ENCODE measurements at places on chromosomes 12 and 14.

GRCh38 chr12:130192642-130193345, 30.5 kb downstream of the FZD10 start:
- DNase-seq = no peak

DNA sequence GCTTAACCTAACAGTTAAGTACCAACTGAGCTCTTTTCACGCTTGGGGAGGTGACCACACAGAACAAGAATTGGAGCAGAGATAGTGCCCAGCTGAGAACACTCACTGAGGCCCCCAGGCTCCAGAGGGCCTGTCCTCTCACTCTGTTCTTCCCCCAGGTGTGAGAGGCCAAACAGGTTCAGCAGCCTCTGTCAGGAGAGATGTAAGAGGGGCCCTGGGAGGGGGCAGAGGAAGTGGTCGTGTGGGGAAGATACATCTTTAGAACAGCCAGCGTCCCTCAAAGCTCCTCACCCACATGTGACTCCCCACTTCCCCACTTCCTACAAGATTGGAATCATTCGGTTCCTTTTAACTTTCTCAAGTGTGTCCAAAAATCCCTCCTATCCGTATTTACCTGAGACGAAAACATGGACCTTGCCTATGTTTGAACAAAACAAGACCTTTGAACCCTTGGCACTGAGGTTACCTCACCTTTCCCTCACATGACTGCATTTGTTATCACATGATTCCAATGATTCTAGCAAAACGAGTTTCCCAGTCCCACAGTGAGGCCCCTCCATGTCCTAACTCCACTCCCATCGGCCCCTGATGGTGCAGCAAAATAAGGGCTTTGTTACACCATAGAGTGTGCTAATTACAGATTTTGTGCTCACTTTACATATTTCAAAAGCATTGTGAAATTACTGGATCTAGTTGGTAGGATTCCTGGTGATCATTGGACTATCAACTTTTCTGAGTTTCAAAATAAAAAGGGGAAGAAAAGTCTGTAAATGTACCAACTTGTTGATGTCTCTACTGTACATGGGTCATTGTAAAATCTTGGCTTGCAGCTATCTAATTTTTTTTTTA, 40.0 kb upstream of the PAPOLA start:
- DNase-seq = no peak

- DNase-seq = peak; percentile 72
Measured at GRCh38 chr12:110079477-110080400, 31.4 kb upstream of the C12orf76 start.

DNA sequence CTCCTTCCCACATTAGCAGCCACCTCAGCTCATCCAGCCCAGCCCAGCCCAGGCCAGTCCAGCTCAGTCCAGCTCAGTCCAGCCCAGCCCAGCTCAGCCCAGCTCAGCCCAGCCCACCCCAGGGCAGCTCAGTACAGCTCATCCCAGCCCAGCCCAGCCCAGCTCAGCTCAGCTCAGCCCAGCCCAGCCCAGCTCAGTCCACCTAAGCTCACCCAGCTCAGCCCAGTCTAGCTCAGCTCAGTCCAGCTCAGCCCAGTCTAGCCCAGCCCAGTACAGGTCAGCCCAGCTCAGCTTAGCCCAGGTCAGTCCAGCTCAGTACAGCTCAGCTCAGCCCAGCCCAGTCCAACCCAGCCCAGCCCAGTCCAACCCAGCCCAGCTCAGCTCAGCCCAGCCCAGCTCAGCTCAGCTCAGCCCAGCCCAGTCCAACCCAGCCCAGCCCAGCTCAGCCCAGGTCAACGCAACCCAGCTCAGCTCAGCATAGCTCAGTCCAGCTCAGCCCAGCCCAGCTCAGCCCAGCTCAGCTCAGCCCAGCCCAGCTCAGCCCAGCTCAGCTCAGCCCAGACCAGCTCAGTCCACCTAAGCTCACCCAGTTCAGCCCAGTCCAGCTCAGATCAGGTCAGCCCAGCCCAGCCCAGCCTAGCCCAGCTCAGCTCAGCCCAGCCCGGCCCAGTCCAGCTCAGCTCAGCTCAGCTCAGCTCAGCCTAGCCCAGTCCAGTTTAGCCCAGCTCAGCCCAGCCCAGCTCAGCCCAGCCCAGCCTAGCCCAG, 63.0 kb downstream of the TMEM121 start:
- no peak for DNase-seq

DNA sequence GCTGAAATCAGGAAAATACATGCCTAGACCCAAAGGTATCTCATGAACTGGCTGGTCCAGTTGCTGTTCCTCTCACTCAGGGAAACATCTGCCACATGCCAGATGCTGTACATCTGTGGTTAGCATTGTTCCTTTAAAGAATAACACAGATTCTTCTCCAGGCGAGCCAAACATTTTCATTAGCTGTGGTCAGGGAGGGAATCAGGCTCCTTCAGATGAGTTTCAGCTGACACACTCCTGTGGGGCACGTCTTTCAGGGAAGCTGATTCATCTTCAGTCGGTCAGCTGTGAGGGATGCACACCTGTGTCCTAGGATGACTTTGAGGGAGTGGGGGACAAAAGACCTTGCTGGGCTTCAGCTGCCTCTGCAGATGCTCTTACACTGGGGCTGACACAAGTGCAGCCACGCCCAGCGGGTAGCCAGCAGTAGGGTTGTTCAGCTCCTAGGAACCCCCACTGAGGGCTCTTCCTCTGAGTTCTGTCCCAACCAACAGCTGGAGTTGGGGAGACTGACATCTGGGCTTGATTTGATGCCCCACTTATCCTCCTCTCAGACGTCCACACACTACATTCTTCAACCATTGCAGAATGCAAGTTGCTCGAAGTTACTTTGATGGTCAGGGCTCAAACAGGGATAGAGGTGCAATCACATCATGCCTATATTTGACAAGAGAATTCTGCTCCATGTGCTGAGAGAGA, 155.0 kb downstream of the NUAK1 start:
- no peak for DNase-seq

DNA sequence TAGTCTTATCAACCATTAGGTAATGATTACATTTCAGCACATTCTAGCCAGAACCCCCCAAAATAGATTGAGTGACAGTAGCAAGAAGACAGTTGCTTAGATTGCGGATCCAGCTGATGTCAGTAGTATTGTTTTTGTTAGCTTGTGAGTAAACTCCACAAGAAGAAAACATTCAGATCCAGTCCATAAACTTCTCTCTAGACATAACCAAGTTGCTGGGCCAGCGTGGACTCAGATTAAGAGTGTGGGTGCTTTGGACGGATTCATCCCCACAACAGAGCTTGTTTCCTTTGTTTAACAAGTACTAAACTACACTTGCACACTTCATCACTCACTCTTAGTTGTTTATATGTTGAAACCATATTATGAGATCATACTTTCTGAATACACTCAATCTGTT, 293.4 kb downstream of the NPAS3 start:
- no peak for DNase-seq

DNA sequence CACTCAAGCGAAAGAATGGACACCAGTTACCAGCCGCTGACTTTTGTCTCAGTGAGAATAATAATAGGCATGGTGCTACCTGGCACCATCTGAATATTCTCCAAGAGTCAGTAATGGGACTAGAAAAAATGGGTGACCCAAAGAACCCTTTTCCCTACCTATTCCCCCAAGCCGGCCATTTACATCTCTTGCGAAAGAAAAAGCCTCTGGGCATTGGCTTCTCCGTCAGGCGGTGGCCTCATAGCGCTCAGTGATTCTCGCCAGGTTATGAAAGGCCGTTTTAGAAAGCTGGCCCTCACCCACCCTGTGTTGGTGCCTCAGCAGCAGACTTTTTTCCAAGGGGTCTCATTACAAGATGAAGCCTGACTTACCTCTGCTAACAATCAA, 523 bp upstream of the SLC6A15 start:
- no peak for DNase-seq

DNA sequence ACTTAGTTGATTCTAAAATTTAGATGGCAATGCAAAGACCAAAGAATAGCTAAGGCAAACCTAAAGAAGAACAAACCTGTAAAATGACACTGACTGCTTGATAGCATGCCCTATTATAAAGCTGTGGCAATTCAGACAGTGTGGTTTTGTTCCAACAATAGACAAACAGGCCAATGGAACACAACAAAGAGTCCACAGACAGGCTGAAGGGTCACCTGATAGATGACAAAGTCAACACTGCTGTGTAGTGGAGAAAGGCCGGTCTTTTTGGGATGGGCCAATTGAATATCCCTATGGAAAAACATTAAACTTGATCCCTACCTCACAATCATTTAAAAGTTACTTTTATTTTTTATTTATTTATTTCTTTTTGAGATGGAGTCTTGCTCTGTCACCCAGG, 33.8 kb upstream of the SLC25A3 start:
- no peak for DNase-seq

- peak; percentile 36 for DNase-seq
Measured at GRCh38 chr14:77059276-77059915, 30.9 kb upstream of the IRF2BPL start.

DNA sequence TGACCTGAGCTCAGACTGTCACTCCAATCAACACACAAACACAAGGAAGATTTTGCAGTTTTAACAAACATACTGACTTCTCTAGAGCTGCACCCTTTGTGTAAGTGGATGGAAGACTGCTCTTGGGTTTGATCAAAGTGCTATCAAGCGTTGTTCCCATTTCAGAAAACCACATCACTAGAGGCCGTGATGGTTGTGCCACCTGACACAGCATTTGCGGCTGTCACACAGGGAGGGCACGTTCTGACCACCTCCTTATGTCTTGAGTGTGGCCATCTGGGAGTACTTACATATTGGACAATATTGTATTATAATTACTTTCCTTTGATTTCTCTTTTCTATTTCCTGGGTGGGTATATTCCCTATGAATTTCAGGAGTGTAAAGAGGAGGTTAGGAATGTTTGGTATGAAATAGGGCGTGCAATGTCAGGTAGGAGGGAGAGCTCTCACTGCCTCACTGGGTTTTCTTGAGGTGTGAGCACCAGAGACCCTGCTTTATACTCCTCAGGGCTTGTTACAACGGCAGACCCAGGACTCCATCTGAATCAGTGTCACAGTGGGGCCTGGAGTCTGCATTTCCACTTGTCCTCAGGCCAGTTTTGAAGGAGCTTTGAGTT, 74.3 kb downstream of the SYNE3 start:
- no peak for DNase-seq

- peak; percentile 96 for DNase-seq
Measured at GRCh38 chr12:132489602-132490266, at the start of gene FBRSL1. Gene FBRSL1 (plus strand): TSS chr12:132490151.

- no peak for DNase-seq
Measured at GRCh38 chr12:109540526-109541412, 32.5 kb downstream of the MMAB start.

DNA sequence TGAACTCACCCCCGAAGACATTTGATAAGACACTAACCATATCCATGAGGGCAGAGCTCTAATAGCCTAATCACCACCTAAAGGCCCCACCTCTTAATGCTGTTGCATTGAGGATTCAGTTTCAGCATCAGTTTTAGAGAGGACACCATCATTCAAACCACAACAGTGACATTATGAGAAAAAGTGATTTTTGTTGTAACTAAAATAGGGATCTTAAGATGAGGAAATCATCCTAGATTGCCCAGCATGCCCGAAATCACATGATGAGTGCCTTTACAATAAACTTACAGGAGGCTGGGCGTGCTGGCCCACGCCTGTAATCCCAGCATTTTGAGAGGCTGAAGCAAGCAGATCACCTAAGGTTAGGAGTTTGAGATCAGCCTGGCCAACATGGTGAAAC, 9.7 kb upstream of the GLT1D1 start:
- no peak for DNase-seq

Measured in stimulated activated naive CD8-positive, alpha-beta T cell treated with anti-CD3 and anti-CD28 coated beads, Interleukin-15, Interleukin-2, amounts not matched to agents 100 U/mL and 50 U/mL, for 24 hours (primary cell).